ENCODE measurements at places on chromosomes 4 and X. TPM values are rescaled to one million over a fixed set of nuclear protein-coding genes. Genes with fewer than 3 reads are reported as not detected.

HSFX3 gene
- not detected for polyA plus RNA-seq

DNA sequence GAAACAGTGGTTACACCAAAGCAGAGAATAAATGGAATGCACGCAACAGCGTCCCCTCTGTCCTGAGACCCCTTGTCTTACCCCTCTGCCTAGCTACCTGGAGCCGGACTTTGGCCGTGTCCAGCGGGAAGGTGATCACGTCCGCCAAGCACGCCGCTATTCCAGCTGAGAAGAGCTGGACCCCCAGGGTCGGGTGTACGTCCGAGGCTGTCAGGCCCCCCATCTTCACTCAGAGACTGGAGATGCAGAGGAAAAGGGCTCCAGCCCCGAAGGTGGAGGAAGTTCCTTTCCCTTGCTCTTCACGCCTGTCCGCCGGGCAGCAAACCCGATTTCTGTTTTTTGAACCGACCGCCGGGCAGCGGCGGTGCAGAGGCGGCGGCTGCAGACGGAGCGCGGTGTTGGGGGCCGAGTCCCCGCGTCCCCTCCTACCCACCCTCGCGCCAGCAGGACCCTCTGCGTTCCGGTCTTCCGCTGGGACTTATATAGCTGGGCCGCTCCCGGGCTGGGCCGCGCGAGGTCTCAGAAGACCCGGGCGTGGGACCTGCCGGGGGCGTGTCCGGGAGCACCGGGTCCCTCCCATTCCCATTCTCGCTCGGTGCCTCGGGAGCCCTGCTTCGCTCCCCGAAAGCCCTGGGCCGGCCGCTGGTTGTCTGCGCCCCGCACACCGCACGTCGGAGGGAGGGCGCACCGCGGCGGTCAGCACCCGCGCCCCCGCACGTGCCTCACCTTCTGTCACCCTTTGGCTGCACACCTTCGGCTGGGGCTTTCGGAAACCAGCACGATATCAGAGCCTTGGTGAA is at the start of gene UCP1:
TSS of gene UCP1 (minus strand) at position 455 of the 800 bp plus-strand sequence. CDS start at position 223, 232 bp downstream.
- DNase-seq = no peak

AMBN gene
- not detected for polyA plus RNA-seq

GRCh38 chrX:48934581-48935300 is 15.9 kb upstream of the PIM2 start:
- DNase-seq = no peak

DNA sequence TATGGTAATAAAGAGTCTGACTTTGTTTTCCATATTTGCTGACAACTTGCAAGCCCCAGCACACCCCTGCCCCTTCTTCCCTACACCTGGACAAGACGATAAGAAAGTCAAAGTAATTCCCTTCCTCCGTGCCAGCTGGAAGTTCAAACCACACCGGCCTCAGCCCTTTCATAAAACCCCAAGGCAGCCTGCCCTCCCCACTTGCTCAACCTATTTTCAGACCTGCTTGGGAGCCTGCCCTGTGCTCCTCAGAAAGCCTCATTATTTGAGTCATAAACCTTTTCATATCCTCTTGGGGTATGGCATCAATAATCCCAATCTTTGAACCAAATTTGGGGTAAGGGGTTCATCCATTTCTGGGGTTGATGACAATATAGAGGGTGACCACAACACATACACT is 29.5 kb downstream of the NIPAL1 start:
- no peak for DNase-seq

DNA sequence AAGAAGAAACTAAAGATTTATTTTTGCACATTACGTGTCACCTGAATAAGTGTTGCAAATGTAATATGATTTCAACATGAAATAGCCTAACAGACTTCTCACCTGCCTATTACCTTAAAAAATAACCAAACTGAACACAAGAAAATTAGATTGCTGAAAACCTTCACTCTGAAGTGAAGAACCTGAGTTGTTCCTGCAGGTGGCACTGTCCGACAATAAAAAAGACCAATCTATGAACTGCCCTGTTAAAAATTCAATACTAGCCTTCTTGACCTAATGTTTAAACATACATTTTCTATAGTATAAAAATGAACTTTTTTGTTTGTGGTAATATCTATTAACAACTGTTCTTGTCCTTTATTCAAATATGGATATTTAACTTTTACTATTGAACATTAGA is 69.2 kb upstream of the PNPLA4 start:
- DNase-seq = peak; percentile 29

DNA sequence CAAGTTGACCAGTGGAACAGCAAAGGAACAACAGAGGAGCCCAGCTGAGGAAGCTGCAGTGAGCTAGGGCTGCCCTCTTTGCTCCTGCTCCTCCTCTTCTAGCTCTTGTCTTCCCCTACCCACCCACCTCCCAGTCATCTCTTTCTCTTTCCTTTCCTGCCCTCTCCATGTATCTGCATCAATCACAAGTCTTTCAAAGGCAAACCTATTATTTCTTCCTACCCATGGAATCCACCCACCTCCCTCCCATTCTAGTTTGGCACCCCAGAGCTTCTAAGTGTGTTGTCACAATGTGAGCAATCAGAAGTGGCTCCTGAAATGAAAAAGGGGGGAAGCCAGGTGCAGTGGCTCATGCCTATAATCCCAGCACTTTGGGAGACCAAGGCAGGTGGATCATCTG is 69.3 kb downstream of the TSC22D3 start:
- no peak for DNase-seq
